ENCODE measurements at places on chromosomes 6 and 20. TPM values are rescaled to one million over a fixed set of nuclear protein-coding genes. Genes with fewer than 3 reads are reported as not detected.

GRCh38 chr20:7836076-7836475, 104.2 kb downstream of the HAO1 start:
- no peaks in the 10 kb centered on the region for H3K4me1 ChIP-seq
- no peaks in the 10 kb centered on the region for H3K36me3 ChIP-seq
- no peak overlapping the region for H3K27ac ChIP-seq

- H3K4me1 ChIP-seq: peaks cover 11% of the 10 kb centered on the region
- H3K27me3 ChIP-seq: no peaks in the 10 kb centered on the region
- H3K36me3 ChIP-seq: peaks cover 17% of the 10 kb centered on the region
- no peak overlapping the region for H3K4me3 ChIP-seq
- no peak for DNase-seq
Measured at GRCh38 chr6:142207265-142207877, 60.3 kb downstream of the VTA1 start.

Gene HCK
- 1.3 TPM for total RNA-seq

GRCh38 chr6:13285705-13286104, 42.6 kb downstream of the TBC1D7 start:
- H3K4me1 ChIP-seq: peaks cover 2% of the 10 kb centered on the region
- H3K27me3 ChIP-seq: no peaks in the 10 kb centered on the region

DNA sequence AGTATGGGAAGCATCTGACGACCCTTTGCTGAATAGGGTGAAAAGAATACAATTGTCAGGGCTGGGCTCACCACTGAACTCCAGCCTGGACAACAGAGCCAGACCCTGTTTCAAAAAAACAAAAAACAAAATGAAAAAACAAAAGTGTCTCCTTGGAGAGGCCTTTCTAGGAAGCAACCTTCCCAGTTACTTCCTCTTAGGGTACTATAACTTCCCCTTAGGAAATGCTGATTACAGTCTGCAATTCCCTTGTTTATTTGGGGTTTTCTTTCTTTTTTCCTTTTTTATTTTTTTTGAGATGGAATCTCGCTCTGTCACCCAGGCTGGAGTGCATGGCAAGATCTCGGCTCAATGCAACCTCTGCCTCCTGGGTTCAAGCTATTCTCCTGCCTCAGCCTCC, 20.5 kb upstream of the TTPAL start:
- no peak overlapping the region for H3K4me3 ChIP-seq
- peak overlapping the region; percentile 24 for H3K27ac ChIP-seq
- peaks cover 7% of the 10 kb centered on the region for H3K27me3 ChIP-seq
- H3K36me3 ChIP-seq: no peaks in the 10 kb centered on the region
- no peaks in the 10 kb centered on the region for H3K4me1 ChIP-seq

GRCh38 chr6:62367601-62368000, 81.6 kb upstream of the KHDRBS2 start:
- no peaks in the 10 kb centered on the region for H3K36me3 ChIP-seq
- H3K4me3 ChIP-seq: no peak overlapping the region
- H3K27me3 ChIP-seq: no peaks in the 10 kb centered on the region
- H3K4me1 ChIP-seq: no peaks in the 10 kb centered on the region
- no peak for DNase-seq

DNA sequence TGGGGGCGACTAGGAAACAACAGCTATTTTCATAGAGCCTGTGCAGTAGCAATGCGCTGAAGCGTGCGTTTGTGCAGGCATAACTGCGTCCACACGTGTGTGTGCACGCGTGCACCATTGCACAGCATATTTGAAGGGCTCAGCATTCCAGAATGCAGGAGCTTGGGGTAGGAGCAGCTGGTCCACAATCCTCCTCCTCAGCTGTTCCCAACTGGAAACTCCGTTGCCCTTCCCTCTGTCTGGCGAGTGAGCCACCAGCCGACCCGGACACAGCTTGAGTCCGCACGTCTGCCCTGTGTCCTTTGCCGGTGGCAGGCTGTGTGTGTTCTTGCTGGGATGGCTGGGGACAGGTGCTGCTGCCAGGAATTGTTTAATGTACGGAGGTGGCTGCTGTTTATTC, 110.2 kb downstream of the SASH1 start:
- H3K4me3 ChIP-seq: no peak overlapping the region
- H3K4me1 ChIP-seq: peaks cover 32% of the 10 kb centered on the region
- H3K27me3 ChIP-seq: peaks cover 19% of the 10 kb centered on the region
- no peak for DNase-seq

Gene KCNB1
- total RNA-seq: 0.21 TPM

- H3K4me1 ChIP-seq: no peaks in the 10 kb centered on the region
- H3K27me3 ChIP-seq: no peaks in the 10 kb centered on the region
- H3K4me3 ChIP-seq: no peak overlapping the region
- no peak overlapping the region for H3K27ac ChIP-seq
- no peaks in the 10 kb centered on the region for H3K36me3 ChIP-seq
- no peak for DNase-seq
Measured at GRCh38 chr6:101741474-101742171, 348.1 kb downstream of the GRIK2 start.

DNA sequence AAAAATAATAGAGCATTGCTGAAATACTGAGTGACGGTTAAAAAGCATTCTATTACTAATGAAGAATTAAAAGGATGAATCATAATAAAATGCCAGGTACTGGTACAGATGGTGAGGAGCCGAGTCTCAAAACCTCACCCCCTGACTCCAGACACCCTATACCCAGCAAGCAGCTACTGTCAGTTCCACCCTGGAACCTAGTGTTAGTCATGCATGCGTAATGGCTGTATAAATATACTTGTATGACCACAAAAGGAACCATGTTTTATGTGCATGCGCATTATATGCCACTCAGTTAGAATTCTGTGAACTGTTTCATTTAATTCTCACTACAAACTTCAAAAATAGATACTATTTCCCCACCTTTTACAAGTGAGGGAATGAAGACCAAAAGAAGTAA, 568.7 kb upstream of the RNF217 start:
- H3K4me3 ChIP-seq: no peak overlapping the region
- H3K4me1 ChIP-seq: no peaks in the 10 kb centered on the region
- no peaks in the 10 kb centered on the region for H3K27me3 ChIP-seq
- no peak overlapping the region for H3K27ac ChIP-seq
- H3K36me3 ChIP-seq: no peaks in the 10 kb centered on the region

DNA sequence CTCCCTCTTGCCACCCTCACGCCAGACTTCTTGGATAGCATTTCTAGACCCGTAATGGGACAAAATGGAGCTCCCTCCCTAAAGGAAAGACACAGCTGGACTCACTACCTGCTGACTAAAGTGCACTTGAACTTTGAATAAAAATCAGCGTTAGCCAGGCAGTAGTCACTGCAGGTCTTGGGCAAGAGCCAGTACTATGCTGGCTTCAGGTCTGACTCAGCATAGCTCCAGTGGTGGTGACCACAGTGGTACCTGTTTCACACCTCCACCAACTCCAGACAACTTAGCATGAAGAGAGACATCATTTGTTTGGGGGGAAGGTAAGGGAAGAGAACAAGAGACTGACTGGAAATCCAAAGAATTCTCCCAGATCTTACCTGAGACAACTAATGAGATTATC, 906.8 kb downstream of the GRIK2 start:
- no peaks in the 10 kb centered on the region for H3K4me1 ChIP-seq
- no peak for DNase-seq
- H3K36me3 ChIP-seq: no peaks in the 10 kb centered on the region
- H3K4me3 ChIP-seq: no peak overlapping the region
- no peaks in the 10 kb centered on the region for H3K27me3 ChIP-seq

DNA sequence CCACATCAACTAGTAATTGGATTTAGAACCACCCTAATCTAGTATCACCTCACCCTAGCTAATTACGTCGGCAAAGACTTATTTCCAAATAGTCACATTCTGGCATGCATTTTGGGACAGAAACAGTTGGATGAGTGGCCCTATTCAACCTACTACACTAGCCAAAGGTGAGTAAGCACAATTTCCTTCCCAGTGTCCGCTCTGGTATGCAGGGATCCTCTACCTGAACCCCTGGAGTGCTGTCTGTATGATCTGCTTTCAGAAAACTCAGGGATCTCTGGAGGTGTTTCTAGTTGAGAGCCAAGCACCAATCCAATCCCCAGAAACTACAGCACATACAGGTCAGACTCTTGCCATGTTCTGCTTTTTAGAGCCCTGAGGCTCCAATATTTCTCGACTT, 717.4 kb upstream of the MANEA start:
- H3K27me3 ChIP-seq: no peaks in the 10 kb centered on the region
- no peaks in the 10 kb centered on the region for H3K36me3 ChIP-seq
- H3K4me3 ChIP-seq: no peak overlapping the region
- no peaks in the 10 kb centered on the region for H3K4me1 ChIP-seq
- no peak for DNase-seq

DNA sequence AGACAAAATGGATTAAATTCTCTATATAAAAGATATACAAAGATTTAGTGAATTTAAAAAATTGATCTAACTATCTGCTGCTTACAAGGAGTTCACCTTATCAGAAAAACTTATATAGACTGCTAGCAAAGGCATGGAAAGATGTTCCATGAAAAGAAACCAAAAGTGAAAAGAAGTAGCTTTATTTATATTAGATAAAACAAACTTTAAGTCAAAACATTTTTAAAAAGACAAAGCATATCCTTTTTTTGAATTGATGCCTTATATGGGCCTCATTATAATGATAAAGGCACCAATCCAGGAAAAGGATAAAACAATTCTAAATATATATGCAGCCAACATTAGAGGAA, 334.2 kb downstream of the MEI4 start:
- H3K4me1 ChIP-seq: no peaks in the 10 kb centered on the region
- DNase-seq: no peak
- no peaks in the 10 kb centered on the region for H3K36me3 ChIP-seq
- H3K27me3 ChIP-seq: no peaks in the 10 kb centered on the region

- peak overlapping the region; percentile 98 for H3K27ac ChIP-seq
- peaks cover 10% of the 10 kb centered on the region for H3K36me3 ChIP-seq
- no peak for DNase-seq
- H3K4me1 ChIP-seq: peaks cover 63% of the 10 kb centered on the region
- peak overlapping the region; percentile 87 for H3K4me3 ChIP-seq
Measured at GRCh38 chr6:24926192-24926591, 9.6 kb downstream of the RIPOR2 start.

DNA sequence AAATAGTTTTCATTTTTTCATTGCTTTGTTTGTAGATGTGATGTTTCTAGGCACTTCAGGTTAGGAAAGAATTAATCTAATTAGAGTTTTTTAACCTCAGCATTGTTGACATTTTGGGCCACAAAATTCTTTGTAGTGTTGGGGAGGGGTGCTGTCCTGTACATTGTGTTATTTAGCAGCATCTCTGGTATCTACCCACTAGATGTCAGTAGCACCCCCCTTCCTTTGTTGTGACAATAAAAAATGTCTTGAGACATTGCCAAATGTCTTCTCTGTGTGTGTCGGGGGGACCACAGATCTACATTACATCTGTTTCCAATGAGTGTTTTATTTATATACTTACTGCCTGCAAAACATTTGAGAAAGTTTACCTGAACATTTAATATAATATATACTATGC, 45.6 kb downstream of the EYA4 start:
- DNase-seq: no peak
- H3K27ac ChIP-seq: no peak overlapping the region
- H3K4me3 ChIP-seq: no peak overlapping the region
- no peaks in the 10 kb centered on the region for H3K36me3 ChIP-seq

Gene DEK
- 70.5 TPM for total RNA-seq

- H3K27me3 ChIP-seq: no peaks in the 10 kb centered on the region
- DNase-seq: no peak
- peaks cover 3% of the 10 kb centered on the region for H3K36me3 ChIP-seq
- H3K4me3 ChIP-seq: no peak overlapping the region
Measured at GRCh38 chr6:5636210-5637030, 370.3 kb downstream of the NRN1 start.

DNA sequence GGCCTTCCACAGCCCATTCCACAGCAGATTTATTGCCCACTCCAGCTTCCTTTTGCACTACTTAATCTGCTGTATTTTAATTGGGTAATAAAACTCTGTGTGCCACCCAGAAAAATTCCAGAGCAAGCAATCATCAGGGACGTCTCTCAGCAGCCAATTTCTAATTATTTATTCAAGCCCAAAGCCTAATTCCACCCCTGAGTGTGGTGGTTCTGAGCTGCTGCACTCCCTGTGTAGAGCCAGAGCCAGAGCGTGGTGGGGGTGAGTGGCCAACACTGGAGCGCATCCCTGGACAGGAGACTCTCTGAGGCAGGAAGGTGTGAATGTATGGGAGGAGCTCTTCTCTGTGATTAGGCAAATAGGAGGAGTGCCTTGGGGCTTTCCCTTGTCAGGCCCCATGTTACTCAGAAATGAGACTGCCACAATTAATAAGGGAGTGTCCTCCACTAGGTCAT, 66.1 kb downstream of the CD24 start:
- H3K27me3 ChIP-seq: peaks cover 19% of the 10 kb centered on the region
- no peak overlapping the region for H3K27ac ChIP-seq
- H3K4me1 ChIP-seq: no peaks in the 10 kb centered on the region
- DNase-seq: no peak
- no peak overlapping the region for H3K4me3 ChIP-seq

Gene CLDN20
- total RNA-seq: not detected

Gene PI3
- total RNA-seq: not detected

- DNase-seq: no peak
- H3K4me1 ChIP-seq: peaks cover 7% of the 10 kb centered on the region
- H3K36me3 ChIP-seq: no peaks in the 10 kb centered on the region
- peaks cover 4% of the 10 kb centered on the region for H3K27me3 ChIP-seq
- no peak overlapping the region for H3K27ac ChIP-seq
- H3K4me3 ChIP-seq: no peak overlapping the region
Measured at GRCh38 chr6:166728884-166729530, 102.0 kb upstream of the RPS6KA2 start.

GRCh38 chr6:153488267-153488666, 357.2 kb upstream of the RGS17 start:
- H3K27me3 ChIP-seq: no peaks in the 10 kb centered on the region
- H3K27ac ChIP-seq: no peak overlapping the region
- DNase-seq: no peak
- no peaks in the 10 kb centered on the region for H3K4me1 ChIP-seq

DNA sequence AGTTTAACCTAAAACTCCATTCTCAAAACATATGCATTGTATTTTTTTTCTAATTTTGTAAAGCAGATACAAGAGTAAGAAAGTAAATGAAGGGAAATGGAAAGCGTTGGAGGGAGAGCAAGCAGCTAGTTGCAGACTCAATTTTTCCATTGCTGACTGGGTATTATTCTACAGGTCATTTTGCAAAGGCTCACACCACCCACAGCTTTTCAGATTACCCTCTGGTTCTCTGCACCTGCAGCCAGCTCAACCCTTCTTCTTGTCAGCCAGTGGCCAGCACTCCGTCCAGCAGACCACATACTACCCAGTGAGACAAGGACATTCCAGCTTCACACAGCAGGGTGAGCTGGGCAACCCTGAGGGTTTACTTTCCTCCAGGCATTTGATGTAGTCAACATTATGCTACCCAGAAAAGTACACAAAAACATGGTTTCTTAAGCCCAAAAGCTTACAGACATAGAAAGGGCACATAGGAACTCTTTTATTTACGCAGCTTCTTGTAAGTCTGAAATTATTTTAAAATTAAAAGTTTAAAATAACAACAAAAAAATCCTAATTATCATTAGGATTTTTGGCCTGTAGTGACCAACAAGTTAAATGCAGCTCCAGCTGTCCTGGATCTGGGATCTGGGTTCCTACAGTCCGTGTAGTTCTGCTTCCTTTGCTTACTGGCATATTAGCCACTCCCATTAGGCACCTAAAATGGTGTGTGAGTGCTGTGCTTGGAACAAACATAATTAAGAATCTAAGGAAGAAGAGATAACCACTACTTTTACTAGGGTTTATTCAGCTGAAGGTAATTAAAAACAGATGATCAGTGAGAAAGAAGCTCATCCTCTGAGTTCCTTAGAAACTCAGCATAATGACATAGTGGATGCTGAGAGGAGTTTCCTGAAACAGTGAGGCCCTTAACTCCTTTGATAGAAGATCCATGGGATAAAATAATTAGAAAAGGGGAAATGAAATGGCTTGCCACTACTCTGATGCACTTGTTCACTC, 185.3 kb downstream of the PKHD1 start:
- no peaks in the 10 kb centered on the region for H3K4me1 ChIP-seq
- H3K27ac ChIP-seq: no peak overlapping the region
- DNase-seq: no peak
- no peaks in the 10 kb centered on the region for H3K27me3 ChIP-seq
- H3K36me3 ChIP-seq: no peaks in the 10 kb centered on the region
- no peak overlapping the region for H3K4me3 ChIP-seq
